ENCODE measurements at places on chromosomes 3 and 15.

DNA sequence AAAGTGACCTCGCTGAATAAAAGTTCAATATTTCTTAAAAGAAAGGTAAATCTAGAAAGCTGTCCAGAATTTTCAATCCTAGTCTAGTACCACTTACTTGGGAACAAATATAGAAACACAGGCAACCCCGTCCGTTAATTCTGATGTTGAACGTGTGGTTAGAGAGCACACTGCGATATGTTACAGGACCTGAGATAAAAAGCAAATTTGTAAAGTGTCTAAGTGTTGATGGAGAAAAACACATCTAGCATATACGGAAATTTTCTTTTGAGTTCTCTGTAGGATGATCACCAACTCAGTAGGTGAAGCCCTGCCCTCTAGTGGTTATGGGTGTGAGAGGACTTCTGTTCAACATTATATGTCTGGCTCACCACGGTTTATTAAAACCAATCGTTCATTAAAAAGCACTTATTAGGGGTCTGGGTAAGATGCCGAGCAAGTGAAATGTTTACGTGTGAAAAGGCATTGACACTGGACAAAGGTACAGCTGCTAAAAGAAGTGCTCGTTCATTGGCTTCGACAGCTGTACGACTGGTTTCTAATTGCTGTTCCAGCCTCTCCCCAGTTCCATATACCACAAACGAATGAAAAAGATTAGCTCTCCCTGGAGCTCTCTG is 1.0 kb upstream of the ATP2C1 start:
- peak; percentile 74 for DNase-seq

GRCh38 chr3:174618368-174619080 is 240.6 kb upstream of the NAALADL2 start:
- DNase-seq: no peak

GRCh38 chr15:62624547-62625378 is 417.8 kb upstream of the TPM1 start:
- DNase-seq: peak; percentile 94

DNA sequence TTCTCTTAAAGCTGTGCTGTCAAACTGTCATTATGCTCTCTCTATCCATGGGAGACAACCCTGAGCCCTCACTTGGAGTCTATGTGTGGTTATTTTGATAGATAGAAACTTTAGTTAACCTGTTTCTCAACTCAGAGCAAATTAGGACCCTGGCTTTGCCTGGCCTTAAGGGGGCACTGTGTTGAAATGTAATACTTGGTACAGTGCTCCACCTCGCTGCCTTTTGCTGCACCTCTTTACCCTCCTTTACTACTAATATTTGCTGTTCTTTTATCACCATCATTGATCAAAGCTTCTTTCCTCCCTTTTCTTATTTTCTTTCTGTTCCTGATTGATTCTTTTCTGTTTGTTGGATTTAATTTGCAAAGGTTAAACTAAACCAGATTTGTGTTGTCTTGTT is 34.3 kb downstream of the STT3B start:
- DNase-seq: no peak

DNA sequence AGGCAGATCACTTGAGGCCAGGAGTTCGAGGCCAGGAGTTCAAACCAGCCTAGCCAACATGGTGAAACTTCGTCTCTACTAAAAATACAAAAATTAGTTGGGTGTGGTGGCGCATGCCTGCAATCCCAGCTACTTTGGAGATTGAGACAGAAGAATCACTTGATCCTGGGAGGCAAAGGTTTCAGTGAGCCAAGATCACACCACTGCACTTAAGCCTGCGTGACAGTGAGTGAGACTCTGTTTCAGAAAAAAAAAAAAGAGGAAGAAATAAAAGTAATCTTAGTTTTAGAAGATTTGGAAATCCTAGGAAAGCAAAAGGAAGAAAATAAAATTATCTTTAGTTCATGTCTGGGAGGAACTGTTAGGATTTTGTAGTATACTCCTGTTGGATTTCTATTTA is 77.2 kb downstream of the IL12A start:
- DNase-seq: no peak

- DNase-seq: no peak
These were observed 7.9 kb downstream of the RBP2 start for GRCh38 chr3:139468399-139468798.

DNA sequence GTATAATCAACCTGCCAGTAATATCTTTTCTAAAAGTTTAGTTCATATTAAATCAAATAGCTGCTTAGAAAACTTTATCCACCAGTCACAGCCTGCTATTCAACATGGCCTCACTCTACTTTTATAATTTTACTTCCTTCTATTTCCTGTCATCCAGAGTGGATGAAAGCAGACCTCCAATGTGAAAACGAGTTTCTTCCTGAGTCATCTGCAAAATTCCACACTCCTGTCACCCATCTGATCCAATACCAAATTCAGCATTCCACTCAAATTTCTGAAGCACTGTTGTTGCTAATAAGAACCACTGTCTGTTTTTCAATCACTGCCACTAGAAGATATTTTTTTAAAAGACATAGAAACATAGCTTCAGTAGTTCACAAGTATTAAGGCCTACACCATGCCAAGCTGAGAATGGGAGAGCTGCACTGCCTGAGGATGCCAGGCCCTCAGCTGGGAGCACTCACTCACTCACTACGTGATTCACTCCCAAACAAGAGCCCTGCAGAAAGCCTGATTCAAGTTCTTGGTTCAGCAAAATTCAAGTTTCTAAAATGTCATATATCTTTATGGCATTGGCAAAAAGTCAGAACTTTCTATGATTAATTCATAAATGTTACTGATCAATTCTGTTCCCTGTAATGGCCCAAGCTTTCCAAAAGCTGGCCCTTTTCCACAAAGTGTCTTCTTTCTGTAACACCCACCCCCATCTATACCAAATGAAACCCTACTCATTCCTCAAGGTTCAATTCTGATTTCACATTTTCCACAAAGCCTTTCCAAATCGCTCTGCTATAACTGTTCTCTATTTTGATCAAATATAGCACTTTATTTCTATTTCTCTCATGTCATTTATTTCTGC is 82.9 kb downstream of the FSIP1 start:
- DNase-seq: peak; percentile 42

DNA sequence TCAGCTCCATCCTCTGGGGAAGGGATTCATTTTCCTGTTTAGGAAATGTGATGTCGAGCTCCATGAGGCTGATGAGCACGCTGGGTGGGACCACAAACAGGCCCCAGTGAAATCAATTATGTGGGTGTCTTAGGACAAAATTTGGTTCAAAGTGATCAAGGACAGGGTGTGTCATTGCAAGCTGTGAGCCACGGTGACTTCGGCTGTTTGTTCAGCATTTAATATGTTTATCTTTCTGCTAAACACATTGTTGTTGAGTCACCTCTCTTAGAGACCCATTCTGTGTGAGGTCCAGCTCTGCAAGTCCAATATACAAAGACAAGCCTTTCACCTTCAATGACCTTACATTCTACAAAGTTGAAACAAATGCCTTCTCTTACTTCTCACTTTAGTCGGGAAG is 41.3 kb downstream of the SSR3 start:
- no peak for DNase-seq

DNA sequence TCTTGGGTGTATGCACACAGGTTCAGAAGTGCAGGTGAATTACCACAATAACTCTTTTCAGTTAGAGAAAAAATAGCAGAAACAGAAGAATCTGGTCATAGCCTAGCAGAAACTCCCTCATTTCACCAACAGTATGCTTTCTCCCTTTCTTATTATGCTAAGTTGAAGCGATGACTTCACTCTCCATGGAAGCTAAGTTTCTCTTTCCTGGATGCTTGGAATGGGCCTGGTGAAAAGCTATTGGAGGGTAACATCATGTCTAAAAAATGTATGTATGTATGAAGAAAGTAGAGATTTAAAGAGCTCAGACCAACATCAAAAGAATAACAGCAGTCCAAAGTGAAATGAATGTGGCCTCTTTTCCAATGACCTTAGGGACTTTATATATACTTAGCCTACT is 145.5 kb downstream of the TIGIT start:
- DNase-seq: peak; percentile 33

- DNase-seq: no peak
These were observed 38.6 kb downstream of the MAGEF1 start for GRCh38 chr3:184672977-184673870.

DNA sequence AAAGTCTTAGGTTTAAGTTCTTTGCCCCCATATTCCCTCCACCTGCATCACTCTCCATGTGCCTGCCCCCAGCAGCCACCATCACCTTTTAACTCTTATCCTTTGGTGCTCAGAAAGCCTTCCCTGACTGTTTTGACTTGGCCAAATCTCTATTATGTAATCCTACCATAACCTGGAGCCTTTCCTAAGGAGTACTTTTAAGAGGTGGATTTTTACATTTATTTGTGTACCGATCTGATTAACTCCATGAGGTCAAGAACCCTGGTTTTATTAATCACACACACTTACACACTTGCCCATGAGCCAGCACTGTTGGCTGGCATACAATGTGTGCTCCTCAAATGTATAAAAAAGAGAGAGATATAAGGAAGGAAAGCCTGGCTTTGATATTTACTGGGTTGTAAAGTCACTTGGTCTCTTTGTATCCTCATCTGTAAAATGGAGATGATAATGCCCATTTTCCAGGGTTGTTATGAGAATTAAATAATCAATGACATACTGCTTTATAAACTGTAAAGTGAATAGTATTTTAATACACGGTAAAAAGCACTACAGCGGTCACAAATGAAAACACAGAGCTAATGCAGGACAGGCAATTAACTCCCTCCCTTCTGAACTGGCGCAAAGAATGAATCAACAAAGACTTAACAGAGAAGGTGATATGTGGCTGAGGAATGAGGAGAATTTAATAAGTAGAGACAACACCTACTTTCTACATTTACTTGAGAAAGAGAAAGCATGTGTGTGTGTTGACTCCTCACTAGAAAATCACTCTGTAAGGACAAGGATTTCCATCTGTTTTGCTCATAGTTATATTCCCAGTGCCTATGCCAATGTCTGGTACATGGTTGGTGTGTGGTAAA is 45.4 kb downstream of the ATP13A4 start:
- DNase-seq: no peak

GRCh38 chr3:68958932-68959331 is 26.6 kb upstream of the TAFA4 start:
- no peak for DNase-seq

GRCh38 chr15:39934397-39935071 is 619 bp downstream of the EIF2AK4 start:
- peak; percentile 36 for DNase-seq

- DNase-seq: no peak
These were observed 305.4 kb upstream of the IGF1R start for GRCh38 chr15:98342911-98343310.

GRCh38 chr15:77720173-77720572 is 87.5 kb upstream of the LINGO1 start:
- no peak for DNase-seq
